GM23338 (cell line): ENCODE measurements at places on chromosomes 4 and X.

- H3K4me3 ChIP-seq = no peak overlapping the region
- no peaks in the 10 kb centered on the region for H3K36me3 ChIP-seq
- no peaks in the 10 kb centered on the region for H3K27me3 ChIP-seq
- no peak overlapping the region for H3K27ac ChIP-seq
- no peaks in the 10 kb centered on the region for H3K4me1 ChIP-seq
Measured at GRCh38 chr4:184306949-184307348, 89.3 kb upstream of the ENPP6 start.

DNA sequence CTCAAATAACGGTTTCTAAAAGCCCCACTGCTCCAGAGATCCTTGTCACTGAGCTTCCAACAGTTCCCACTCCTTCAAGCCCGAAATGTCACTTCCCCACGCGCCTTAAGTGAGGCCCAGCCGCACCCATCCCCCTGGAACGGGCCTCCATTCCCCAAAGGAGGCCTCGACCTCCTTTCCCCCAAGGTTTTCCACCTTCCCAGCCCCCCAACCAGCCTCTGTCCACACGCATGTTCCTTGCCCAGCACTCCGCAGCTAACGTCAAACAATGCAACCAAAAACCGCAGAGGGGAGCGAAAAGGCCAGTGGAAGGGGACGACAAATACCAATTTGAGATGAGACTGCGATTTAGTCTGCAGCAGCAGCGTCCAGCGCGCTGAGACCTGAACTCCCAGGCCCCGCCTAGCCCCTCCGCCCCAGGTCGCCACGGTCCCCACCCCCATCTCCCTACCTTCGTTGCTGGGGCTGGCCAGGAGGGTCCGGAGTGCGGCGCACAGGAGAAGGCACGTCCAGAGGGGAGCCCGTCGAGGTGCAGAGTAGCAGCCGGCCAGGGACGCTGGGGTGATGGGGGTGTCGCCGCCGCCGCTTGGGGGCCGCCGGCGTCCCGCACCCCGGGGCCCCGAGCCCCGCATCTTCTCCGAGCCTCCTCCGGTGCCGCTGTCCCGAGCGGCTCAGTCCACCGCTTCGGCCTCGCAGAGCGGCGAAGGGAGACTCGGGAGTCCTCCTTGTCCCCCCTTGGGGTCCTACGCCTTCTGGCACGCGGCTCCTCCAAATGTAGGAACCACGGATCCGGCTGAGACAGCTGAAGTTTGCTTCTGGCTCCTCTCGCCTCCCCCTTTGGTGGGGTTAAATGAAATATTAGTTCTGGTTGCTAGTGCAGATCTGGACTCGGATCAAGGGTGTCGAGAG is 924 bp downstream of the EPHA5 start:
- peaks cover 43% of the 10 kb centered on the region for H3K4me1 ChIP-seq
- no peaks in the 10 kb centered on the region for H3K36me3 ChIP-seq
- no peak overlapping the region for H3K27ac ChIP-seq
- H3K27me3 ChIP-seq = peaks cover 86% of the 10 kb centered on the region
- H3K4me3 ChIP-seq = peak overlapping the region; percentile 65

DNA sequence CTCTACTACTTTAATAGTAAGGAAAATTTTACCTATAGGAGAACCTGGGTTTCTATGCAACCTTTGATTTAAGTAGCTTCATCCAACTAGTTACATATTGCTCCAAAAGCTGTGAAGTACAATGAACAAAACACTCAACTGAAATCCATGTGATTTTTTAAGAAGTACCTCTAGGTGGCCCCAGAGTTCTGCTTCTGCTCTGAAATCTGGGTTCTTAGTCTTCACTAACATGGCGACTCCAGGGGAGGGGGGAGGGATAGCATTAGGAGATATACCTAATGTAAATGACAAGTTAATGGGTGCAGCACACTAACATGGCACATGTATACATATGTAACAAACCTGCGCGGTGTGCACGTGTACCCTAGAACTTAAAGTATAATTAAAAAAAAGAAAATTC is 73.4 kb upstream of the MAGEB2 start:
- no peaks in the 10 kb centered on the region for H3K27me3 ChIP-seq
- peak; percentile 65 for DNase-seq
- no peak overlapping the region for H3K27ac ChIP-seq
- H3K36me3 ChIP-seq = no peaks in the 10 kb centered on the region
- H3K4me1 ChIP-seq = no peaks in the 10 kb centered on the region
- no peak overlapping the region for H3K4me3 ChIP-seq

DNA sequence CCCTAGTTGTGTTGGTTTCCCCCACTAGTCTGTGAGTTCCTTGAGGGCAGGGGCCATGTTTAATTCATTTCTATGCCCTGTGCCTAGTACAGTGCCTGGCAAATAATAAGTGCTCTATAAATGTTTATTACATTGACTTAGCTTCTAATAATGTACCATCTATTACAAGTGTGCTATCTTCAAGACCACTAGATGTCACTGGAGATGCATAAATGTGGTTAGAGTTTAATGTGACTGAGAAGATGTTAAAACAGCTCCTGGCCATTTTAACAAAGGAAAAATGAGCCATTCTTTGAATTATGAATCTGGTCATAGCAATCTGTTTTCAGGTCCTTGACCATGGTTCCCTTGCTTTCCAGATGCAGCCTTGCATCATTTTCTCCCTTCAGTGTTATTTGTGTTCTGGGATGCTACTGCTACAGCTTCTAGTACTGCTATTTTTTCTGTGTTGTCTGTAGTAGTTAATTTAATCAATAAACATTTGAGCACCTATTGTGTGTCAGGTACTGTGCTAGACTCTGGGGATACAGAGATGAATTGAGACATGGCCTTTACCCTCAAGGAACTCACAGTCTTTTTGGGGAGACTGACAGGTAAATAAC is 43.2 kb downstream of the SLC9A6 start:
- DNase-seq = peak; percentile 47
- no peak overlapping the region for H3K27ac ChIP-seq
- no peak overlapping the region for H3K4me3 ChIP-seq
- no peaks in the 10 kb centered on the region for H3K36me3 ChIP-seq

- H3K27me3 ChIP-seq = no peaks in the 10 kb centered on the region
- H3K4me3 ChIP-seq = no peak overlapping the region
- H3K27ac ChIP-seq = no peak overlapping the region
- no peak for DNase-seq
Measured at GRCh38 chr4:178415925-178416324, 973.7 kb upstream of the AGA start.

DNA sequence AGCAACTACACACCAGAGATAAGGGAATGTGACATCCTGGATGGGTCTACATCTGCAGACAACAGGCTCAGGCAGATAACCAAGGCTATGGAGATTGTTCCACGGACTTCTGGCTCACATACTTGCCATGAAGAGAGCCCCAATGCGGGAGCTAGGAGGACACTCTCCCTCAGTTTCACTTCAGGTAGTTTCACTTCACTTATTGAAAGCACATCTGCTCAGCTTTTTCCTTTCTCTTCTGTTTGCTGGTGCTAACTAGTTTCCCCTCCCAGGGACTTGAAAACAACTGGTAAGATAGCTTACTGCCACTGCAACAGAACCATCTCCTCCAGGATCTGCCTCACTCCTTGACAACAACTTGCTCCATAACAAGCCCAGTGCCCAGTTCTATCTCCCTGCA is 1.4 kb upstream of the CT47C1 start:
- H3K27me3 ChIP-seq = no peaks in the 10 kb centered on the region
- no peaks in the 10 kb centered on the region for H3K36me3 ChIP-seq
- no peak overlapping the region for H3K27ac ChIP-seq

GRCh38 chr4:38287101-38287851 is 327.1 kb downstream of the PTTG2 start:
- no peaks in the 10 kb centered on the region for H3K36me3 ChIP-seq
- no peak overlapping the region for H3K27ac ChIP-seq
- DNase-seq = no peak
- H3K4me1 ChIP-seq = peaks cover 23% of the 10 kb centered on the region
- H3K4me3 ChIP-seq = no peak overlapping the region
- H3K27me3 ChIP-seq = no peaks in the 10 kb centered on the region

- no peaks in the 10 kb centered on the region for H3K27me3 ChIP-seq
- no peak for DNase-seq
- no peaks in the 10 kb centered on the region for H3K4me1 ChIP-seq
- H3K4me3 ChIP-seq = no peak overlapping the region
- H3K36me3 ChIP-seq = no peaks in the 10 kb centered on the region
Measured at GRCh38 chrX:12971282-12972003, 3.5 kb upstream of the TMSB4X start.

- H3K4me3 ChIP-seq = no peak overlapping the region
- H3K4me1 ChIP-seq = no peaks in the 10 kb centered on the region; the same call in 1 of the 2 replicates
- no peaks in the 10 kb centered on the region; the same call in 1 of the 2 replicates for H3K36me3 ChIP-seq
- H3K27ac ChIP-seq = peak overlapping the region; percentile 89
Measured at GRCh38 chrX:101415180-101416145, 7.4 kb downstream of the HNRNPH2 start.

DNA sequence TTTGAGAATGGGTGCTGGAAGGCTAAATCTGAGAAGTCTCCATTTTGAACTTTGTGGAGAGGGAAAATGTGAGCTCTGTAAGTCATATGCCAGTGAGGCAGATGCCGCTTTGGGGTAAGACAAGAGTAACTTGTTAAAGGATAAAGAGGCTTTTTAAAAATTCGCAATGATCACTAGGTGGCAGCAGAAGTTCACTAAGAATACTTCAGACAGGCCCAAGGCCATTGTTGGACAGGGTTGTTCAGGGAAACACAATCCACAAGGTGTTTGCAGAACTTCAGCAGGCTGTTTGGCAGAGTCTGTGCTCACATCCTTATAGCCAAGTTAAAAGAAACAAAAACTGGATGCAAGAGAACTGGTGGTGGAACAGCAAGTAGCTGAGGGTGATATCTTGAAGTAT is 13.7 kb upstream of the PIGA start:
- no peak overlapping the region for H3K27ac ChIP-seq
- H3K4me1 ChIP-seq = no peaks in the 10 kb centered on the region
- no peak overlapping the region for H3K4me3 ChIP-seq

DNA sequence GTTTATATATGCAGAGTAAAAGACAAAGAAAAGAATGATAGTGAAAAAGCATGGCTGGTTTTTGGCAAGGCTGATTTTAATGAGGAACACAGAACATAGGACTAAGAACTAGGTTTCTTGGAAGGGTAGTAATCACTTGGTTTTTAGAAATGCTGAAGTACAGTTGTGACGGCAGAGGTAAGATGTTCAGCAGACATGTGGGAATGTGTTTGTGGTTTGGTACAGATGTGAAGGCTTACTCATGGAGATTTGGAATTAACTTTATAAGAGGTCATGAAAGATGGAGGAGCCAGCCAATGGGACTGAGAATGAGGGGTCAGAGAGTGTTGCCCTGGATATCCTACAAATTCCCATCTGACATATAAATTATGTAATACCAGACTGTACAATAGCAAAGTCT is 243.6 kb downstream of the NPFFR2 start:
- DNase-seq = no peak
- H3K36me3 ChIP-seq = no peaks in the 10 kb centered on the region; the same call in 1 of the 2 replicates
- no peak overlapping the region for H3K27ac ChIP-seq
- no peaks in the 10 kb centered on the region for H3K4me1 ChIP-seq
- no peak overlapping the region for H3K4me3 ChIP-seq
- H3K27me3 ChIP-seq = no peaks in the 10 kb centered on the region

GRCh38 chr4:118224243-118224829 is 128.5 kb downstream of the PRSS12 start:
- H3K4me1 ChIP-seq = no peaks in the 10 kb centered on the region
- H3K27ac ChIP-seq = no peak overlapping the region
- peak; percentile 84 for DNase-seq
- no peaks in the 10 kb centered on the region for H3K36me3 ChIP-seq

- no peak for DNase-seq
- H3K27ac ChIP-seq = peak overlapping the region; percentile 59; the same call in 1 of the 2 replicates
- no peak overlapping the region for H3K4me3 ChIP-seq
- no peaks in the 10 kb centered on the region for H3K27me3 ChIP-seq
Measured at GRCh38 chr4:145698507-145698906, 18.6 kb downstream of the C4orf51 start.

- H3K4me3 ChIP-seq = no peak overlapping the region
Measured at GRCh38 chr4:177451108-177451500, 8.9 kb upstream of the AGA start.

- H3K4me3 ChIP-seq = no peak overlapping the region
- H3K4me1 ChIP-seq = peaks cover 59% of the 10 kb centered on the region
- no peak for DNase-seq
Measured at GRCh38 chr4:78332976-78333375, 218.6 kb upstream of the ANXA3 start.

- no peaks in the 10 kb centered on the region for H3K36me3 ChIP-seq
- no peak overlapping the region for H3K27ac ChIP-seq
- H3K4me1 ChIP-seq = no peaks in the 10 kb centered on the region
Measured at GRCh38 chr4:136113921-136114320, 1418.4 kb downstream of the PCDH18 start.

DNA sequence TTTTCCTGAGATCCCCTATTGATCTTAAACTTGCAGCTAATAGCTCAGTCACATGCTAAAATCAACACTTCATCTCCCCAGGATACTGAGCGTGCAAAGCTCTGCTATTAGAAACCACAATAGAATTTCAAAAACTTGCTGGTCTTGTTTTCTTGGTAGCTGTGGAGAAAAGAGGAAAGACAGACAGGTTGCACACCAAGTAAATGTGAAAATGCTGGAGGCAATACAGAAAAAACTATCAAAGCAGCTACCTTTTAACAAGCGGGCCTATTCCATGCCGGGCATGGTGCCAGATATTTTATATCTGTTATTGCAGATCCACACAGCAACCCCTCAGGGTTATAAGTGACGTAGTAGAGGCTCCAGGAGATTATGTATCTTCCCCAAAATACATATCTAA is 171.9 kb downstream of the DCTD start:
- DNase-seq = no peak
- H3K4me3 ChIP-seq = no peak overlapping the region
- no peaks in the 10 kb centered on the region for H3K36me3 ChIP-seq
- no peaks in the 10 kb centered on the region for H3K27me3 ChIP-seq
- H3K4me1 ChIP-seq = no peaks in the 10 kb centered on the region
- no peak overlapping the region for H3K27ac ChIP-seq

- H3K4me1 ChIP-seq = no peaks in the 10 kb centered on the region
- no peaks in the 10 kb centered on the region for H3K36me3 ChIP-seq
Measured at GRCh38 chr4:168666531-168666930, 169.7 kb downstream of the PALLD start.

GRCh38 chr4:147794314-147794680 is 62.4 kb downstream of the ARHGAP10 start:
- no peaks in the 10 kb centered on the region for H3K27me3 ChIP-seq
- peaks cover 7% of the 10 kb centered on the region; the same call in 1 of the 2 replicates for H3K4me1 ChIP-seq
- DNase-seq = no peak
- H3K27ac ChIP-seq = no peak overlapping the region

DNA sequence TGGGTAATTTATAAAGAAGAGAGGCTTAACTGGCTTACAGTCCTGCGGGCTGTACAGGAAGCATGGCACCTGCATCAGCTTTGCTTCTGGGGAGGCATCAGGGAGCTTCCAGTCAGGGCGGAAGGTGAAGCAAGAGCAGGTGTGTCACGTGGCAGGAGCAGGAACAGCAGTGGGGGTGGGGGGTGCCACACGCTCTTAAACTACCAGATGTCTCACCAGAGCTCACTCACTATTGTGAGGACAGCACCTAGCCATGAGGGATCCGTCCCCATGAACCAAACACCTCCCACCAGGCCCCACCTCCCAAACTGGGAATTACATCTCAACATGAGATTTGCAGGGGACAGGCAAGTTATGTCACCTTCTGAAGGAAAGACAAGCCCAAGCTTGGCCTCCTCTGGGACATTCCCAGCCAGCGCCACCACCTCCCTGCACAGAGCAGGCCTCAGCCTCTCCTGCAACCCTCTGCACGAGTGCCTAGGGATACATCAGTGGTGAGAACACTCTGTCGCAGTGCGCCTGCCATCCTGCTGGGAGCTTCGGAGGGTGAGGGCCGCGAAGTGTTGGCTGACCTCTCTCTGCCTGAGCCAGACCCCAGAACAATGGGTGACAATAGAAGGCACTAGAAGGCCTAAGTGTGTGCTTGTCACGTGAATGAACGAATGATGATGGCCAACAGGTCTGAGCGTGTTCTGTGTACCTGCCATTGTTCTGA is 244.3 kb downstream of the EVC2 start:
- H3K36me3 ChIP-seq = no peaks in the 10 kb centered on the region
- no peaks in the 10 kb centered on the region for H3K4me1 ChIP-seq
- H3K27me3 ChIP-seq = no peaks in the 10 kb centered on the region
- H3K27ac ChIP-seq = no peak overlapping the region
- no peak overlapping the region for H3K4me3 ChIP-seq
